ENCODE measurements at places on chromosomes 1 and 21.

- H3K27me3 ChIP-seq: no peaks in the 10 kb centered on the region
- no peak overlapping the region for H3K27ac ChIP-seq
Observed at GRCh38 chr1:31366796-31367195, 6.1 kb downstream of the FABP3 start.

DNA sequence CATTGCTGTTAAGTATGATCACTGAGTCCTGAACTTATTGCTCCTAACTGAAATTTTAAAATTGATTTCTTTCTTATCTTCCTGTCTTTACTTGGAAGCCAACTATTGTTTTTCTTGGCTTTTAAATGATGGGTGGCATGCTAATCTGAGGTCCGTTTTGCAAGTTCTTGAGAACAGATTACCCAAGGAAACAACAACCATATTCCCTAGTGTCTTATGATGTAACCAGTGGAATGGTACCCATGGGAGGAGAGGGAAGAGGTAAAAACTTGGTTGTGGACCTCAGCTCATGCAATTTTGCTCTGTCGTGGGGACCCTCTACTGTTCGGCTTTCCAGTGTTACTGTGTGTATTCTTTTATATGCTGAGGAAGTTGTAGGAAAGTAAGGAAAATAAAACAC lies 454.8 kb upstream of the ADAMTS5 start:
- no peaks in the 10 kb centered on the region for H3K27me3 ChIP-seq
- no peak for DNase-seq
- H3K4me3 ChIP-seq: no peak overlapping the region

- no peak overlapping the region for H3K4me3 ChIP-seq
- no peaks in the 10 kb centered on the region for H3K4me1 ChIP-seq
- no peaks in the 10 kb centered on the region for H3K36me3 ChIP-seq
- no peaks in the 10 kb centered on the region for H3K27me3 ChIP-seq
- DNase-seq: no peak
Observed at GRCh38 chr1:208134491-208134890, 109.7 kb downstream of the PLXNA2 start.

DNA sequence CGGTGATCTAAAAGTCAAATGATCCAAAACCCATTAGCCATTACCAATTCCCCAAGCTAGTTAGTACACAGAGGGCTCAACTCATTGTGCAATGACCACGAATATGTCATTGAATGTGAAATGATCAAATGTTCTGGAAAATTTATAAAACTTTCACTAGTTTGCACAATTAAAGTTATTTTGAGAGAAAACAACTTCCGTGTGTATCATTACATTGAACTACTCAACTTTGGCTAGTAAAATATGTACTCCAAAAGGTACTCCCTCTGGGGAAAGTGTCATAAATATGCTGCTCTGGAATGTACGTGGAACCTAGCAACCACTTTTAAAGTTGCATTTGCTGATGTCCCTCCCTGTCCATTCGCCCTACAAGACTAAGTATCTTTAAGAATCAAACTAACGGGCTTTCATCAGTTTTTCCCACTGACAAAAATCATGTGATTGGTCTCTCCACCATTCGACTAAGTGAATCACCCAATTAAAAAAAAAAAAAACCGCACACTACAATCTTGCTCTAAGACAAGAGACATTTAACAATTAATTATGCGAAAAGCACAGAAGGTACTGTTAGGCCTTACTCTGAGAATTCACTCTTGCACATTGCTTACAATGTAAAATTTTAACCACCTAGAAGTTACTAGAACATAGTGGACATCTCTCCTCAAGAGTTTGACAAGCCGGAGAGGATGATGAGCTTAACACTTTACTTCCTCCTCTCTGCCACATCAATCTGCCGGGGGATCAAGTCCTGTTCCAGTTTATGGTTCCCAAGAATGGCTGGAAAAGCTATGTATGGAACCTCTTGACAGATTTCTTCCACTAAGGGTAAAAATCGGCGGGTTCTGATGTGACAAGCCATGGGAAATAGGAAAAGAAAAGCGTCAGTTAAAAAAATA lies 1.2 kb downstream of the ACBD3 start:
- H3K36me3 ChIP-seq: peaks cover 8% of the 10 kb centered on the region
- no peak for DNase-seq
- H3K4me1 ChIP-seq: peaks cover 43% of the 10 kb centered on the region
- H3K27me3 ChIP-seq: no peaks in the 10 kb centered on the region
- H3K4me3 ChIP-seq: peak overlapping the region; percentile 85

- peaks cover 12% of the 10 kb centered on the region for H3K4me1 ChIP-seq
- no peak for DNase-seq
- H3K36me3 ChIP-seq: no peaks in the 10 kb centered on the region
- H3K4me3 ChIP-seq: no peak overlapping the region
- H3K27ac ChIP-seq: no peak overlapping the region
Observed at GRCh38 chr1:28437264-28437923, 67.9 kb downstream of the PHACTR4 start.

GRCh38 chr1:26583646-26584485 lies 54.3 kb downstream of the RPS6KA1 start:
- H3K27ac ChIP-seq: no peak overlapping the region
- DNase-seq: peak; percentile 77
- H3K4me1 ChIP-seq: no peaks in the 10 kb centered on the region
- H3K4me3 ChIP-seq: no peak overlapping the region
- H3K27me3 ChIP-seq: no peaks in the 10 kb centered on the region

- H3K4me1 ChIP-seq: no peaks in the 10 kb centered on the region
- no peak for DNase-seq
- H3K27me3 ChIP-seq: no peaks in the 10 kb centered on the region
- no peak overlapping the region for H3K4me3 ChIP-seq
Observed at GRCh38 chr1:180123463-180123936, 31.2 kb upstream of the QSOX1 start.

GRCh38 chr21:35204850-35205541 lies 155.9 kb upstream of the RUNX1 start:
- 0 out of 2 replicates have a peak overlapping the region, but pooled peaks have one; percentile 2 for H3K4me3 ChIP-seq
- H3K4me1 ChIP-seq: peaks cover 33% of the 10 kb centered on the region
- H3K27ac ChIP-seq: no peak overlapping the region
- peak; percentile 54 for DNase-seq
- H3K27me3 ChIP-seq: no peaks in the 10 kb centered on the region
- no peaks in the 10 kb centered on the region for H3K36me3 ChIP-seq

- H3K27me3 ChIP-seq: no peaks in the 10 kb centered on the region
- H3K36me3 ChIP-seq: no peaks in the 10 kb centered on the region
- DNase-seq: peak; percentile 66
- no peak overlapping the region for H3K4me3 ChIP-seq
- peaks cover 60% of the 10 kb centered on the region for H3K4me1 ChIP-seq
- H3K27ac ChIP-seq: peak overlapping the region; percentile 94
Observed at GRCh38 chr1:158283965-158284364, 5.8 kb upstream of the CD1C start.

DNA sequence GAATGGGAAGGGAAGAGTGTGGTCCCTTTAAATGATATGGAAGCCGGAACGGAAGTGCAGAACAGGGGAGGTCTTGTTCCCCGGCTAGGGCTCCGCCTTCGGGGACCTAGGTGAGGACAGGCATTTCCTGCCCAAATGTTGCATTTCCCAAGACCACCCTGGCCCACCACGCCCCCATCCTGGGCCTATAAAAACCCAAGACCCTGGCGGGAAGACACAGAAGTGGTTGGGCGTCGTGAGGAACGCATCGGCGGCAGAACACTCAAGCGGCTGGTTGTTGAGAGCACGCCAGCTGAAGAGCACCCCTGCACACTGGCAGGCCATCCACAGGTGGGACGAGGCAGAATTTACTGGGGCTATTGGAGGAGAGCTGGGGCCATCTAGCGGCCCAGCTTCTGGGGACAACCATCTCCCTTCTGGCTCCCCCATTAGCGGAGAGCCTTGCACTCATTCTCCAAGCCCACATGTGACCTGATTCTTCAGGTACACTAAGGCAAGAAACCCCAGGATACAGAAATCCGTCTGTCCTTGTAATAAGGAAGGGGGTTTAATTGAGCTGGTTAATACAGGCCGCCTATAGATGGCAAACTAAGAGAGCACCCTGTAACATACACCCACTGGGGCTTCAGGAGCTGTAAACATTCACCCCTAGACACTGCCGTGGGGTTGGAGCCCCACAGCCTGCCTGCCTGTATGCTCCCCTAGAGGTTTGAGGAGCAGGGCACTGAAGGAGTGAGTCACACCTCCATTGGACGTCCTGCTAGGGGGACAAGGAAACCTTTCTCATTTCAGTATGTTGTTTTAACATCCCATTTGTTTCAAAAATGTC lies 1327.9 kb downstream of the BRINP3 start:
- no peaks in the 10 kb centered on the region for H3K27me3 ChIP-seq
- DNase-seq: no peak
- H3K27ac ChIP-seq: no peak overlapping the region
- H3K36me3 ChIP-seq: no peaks in the 10 kb centered on the region
- H3K4me3 ChIP-seq: no peak overlapping the region

DNA sequence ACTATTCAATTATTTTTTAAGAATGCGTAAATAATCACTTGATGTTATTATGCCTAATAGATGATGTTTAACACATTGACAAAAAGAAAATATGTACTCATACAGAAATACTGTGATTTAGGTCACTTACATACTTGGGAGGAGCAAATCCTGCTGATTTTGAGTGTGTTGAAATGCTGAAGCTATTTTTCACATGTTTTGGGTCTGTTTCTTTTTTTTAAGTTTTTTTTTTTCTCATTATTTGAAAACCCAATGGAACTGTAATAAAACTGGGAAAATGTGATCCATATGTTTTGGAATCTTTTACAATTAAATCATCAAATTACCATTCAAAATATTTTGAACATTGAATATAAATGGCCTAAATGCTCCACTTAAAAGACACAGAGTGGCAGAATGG lies 366.2 kb upstream of the ADAMTS5 start:
- no peak overlapping the region for H3K4me3 ChIP-seq
- H3K27me3 ChIP-seq: no peaks in the 10 kb centered on the region
- H3K36me3 ChIP-seq: no peaks in the 10 kb centered on the region
- DNase-seq: no peak

DNA sequence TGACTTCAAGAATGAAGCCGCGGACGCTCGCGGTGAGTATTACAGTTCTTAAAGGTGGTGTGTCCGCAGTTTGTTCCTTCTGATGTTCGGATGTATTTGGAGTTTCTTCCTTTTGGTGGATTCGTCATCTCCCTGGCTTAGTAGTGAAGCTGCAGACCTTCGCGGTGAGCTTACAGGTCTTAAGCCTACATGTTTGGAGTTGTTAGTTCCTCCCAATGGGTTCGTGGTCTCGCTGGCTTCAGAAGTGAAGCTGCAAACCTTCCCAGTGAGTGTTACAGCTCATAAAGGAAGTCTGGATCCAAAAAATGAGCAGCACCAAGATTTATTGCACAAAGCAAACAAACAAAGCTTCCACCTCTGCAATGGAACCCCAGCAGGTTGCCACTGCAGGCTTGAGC lies 14.7 kb downstream of the LDLRAD1 start:
- no peaks in the 10 kb centered on the region for H3K36me3 ChIP-seq
- DNase-seq: no peak
- H3K4me3 ChIP-seq: no peak overlapping the region
- H3K4me1 ChIP-seq: no peaks in the 10 kb centered on the region
- H3K27ac ChIP-seq: no peak overlapping the region

DNA sequence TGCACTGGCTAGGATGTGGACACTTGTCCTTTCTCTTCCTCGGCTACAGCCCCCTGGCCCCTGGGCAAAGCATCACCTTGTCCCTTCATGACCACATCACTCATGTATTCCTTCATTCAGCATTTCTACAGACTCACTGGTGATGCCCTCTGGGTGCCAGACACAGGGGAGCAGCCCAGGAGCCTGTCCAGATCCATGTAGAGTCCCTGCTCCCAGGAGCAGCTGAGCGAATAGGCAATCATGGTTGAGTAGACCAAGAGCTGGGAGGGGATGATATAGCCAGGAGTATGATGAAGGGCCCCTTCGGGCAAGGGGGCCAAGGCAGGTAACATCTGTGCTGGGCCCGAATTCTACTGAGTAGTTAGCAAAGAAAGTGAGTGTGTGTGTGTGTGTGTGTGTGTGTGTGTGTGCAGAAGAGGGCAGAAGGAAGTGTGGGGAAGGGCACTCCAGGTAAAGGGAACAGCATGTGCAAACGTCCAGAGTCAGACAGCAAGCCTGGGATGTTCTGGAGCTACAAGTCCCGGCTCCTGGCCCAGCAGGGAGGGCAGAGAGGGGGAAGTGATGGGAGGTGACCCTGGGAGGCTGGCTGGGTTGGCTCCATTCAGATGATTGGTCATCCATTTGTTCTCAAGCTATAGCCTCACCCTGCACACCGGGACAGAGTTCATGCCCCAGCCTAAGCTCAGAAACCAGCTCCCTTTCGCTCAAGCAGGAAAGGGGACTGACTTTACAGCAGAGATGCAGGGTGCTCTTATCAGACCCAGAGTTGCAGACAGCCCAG lies 21.0 kb upstream of the PIK3CD start:
- H3K36me3 ChIP-seq: no peaks in the 10 kb centered on the region
- no peak for DNase-seq
- no peak overlapping the region for H3K4me3 ChIP-seq
- no peak overlapping the region for H3K27ac ChIP-seq

DNA sequence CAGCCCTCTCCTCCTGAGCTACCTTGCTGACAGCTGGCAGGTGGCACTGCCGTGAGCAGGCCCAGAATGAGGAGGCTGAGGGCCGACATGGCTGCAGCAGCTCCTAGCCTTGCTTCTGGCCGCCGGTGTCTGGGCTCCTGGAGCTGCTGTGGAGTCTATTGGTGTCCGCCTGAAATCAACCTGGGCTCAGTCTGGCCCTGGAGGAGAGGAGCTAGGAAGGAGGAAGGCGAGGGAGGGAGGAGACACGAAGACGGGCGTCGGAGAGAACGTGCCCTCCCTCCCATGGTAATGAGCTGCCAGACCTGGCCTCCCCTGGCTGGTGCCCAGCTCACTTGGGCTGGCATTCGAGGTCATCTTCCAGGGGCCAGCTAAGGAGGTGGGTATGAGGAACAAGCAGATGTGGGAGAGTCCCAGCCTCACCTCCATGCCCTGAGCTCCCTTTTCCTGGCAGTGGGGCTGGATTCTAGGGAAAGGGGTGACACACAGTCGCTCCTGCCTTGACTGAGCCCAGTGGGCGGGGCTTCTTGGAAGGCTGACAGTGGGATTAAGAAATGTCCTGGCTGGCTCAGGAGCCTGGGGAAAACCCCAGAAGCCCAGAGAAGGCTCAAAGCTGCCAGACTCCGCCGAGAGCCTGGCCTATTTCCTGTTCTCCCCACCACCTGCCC lies at the start of gene PDZK1IP1:
Gene PDZK1IP1, minus strand, starts transcription at position 193 of the 665 bp plus-strand sequence. Its CDS starts 104 bp downstream, at position 89.
- DNase-seq: no peak
- no peak within 1 kb of the TSS for H3K4me3 ChIP-seq
- H3K4me1 ChIP-seq: peaks cover 7% of the 10 kb centered on the region
- H3K36me3 ChIP-seq: no peaks in the 10 kb centered on the region

DNA sequence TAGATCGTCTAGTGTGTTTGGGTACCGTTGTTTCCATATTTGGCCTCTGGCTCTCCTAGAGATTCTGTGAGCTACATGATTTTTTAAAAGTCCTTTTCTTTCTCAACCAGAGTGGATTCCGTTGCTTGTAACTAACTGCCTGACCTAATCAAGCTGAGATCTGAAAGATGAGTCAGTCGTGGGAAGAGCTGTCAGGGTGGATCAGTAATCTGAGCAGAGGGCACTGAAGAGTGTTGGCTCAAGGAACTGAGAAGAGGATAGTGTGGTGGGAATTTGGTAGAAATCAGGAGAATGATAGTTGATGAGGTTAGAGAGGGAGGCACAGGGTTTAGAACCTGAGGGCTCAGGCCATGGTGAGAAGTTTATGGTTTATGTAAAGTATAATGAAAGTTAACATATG lies 52.2 kb downstream of the TRAF5 start:
- H3K27me3 ChIP-seq: no peaks in the 10 kb centered on the region
- peaks cover 22% of the 10 kb centered on the region for H3K4me1 ChIP-seq
- DNase-seq: no peak
- H3K36me3 ChIP-seq: no peaks in the 10 kb centered on the region
- H3K27ac ChIP-seq: no peak overlapping the region

- no peaks in the 10 kb centered on the region for H3K36me3 ChIP-seq
- H3K27ac ChIP-seq: no peak overlapping the region
- no peaks in the 10 kb centered on the region for H3K27me3 ChIP-seq
- H3K4me1 ChIP-seq: no peaks in the 10 kb centered on the region
- DNase-seq: no peak
Observed at GRCh38 chr1:79380078-79380477, 373.5 kb upstream of the ADGRL4 start.

Measured in Karpas-422 (cell line).